Suprapubic skin (tissue), 4 donors: ENCODE measurements at places on chromosomes 5 and 9.
A peak's percentile ranks its signal among the peaks of the same experiment; 100 is the strongest.

GRCh38 chr5:113202746-113203716, 226.4 kb downstream of the DCP2 start:
- no peaks in the 10 kb centered on the region for H3K36me3 ChIP-seq
- H3K4me3 ChIP-seq = peak overlapping the region; percentile 1
- DNase-seq = peak; percentile 80
- no peaks in the 10 kb centered on the region for H3K27me3 ChIP-seq
- H3K27ac ChIP-seq = peak overlapping the region; percentile 7
- peaks cover 72% of the 10 kb centered on the region for H3K4me1 ChIP-seq

GRCh38 chr5:139799359-139799758, 3.8 kb downstream of the PSD2 start:
- DNase-seq = no peak
- no peak overlapping the region for H3K27ac ChIP-seq
- H3K4me3 ChIP-seq = no peak overlapping the region
- no peaks in the 10 kb centered on the region for H3K36me3 ChIP-seq

- no peak for DNase-seq
- H3K4me3 ChIP-seq = no peak overlapping the region
- peaks cover 49% of the 10 kb centered on the region for H3K4me1 ChIP-seq
These were observed 106.2 kb downstream of the LHFPL2 start for GRCh38 chr5:78542321-78542840.

- H3K36me3 ChIP-seq = no peaks in the 10 kb centered on the region
- H3K27ac ChIP-seq = no peak overlapping the region
- peak overlapping the region; percentile 50 for H3K4me3 ChIP-seq
These were observed 880.9 kb upstream of the SEMA6A start for GRCh38 chr5:117455236-117456233.

DNA sequence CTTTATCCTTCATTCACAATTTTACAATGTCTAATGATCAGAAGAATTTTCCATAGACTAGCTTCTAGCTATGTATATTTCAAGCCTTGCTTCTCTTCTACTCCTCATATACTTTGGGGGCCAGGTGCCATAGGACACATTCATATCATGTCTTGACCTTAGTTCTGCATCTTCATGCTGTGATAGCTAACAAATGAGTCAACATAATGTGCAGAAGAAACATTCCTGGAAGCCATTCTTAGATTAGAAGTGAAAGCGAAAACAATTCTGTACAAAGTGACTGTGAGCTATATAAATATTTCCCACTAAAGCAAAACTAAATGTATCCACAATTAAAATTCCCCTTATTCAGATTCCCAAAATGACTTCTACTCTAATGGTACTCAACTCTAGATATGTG, 320.2 kb upstream of the NREP start:
- H3K4me3 ChIP-seq = no peak overlapping the region
- no peaks in the 10 kb centered on the region for H3K27me3 ChIP-seq
- no peak overlapping the region for H3K27ac ChIP-seq
- H3K4me1 ChIP-seq = no peaks in the 10 kb centered on the region
- DNase-seq = no peak

GRCh38 chr5:123124859-123125595, 36.0 kb downstream of the PRDM6 start:
- no peak overlapping the region for H3K4me3 ChIP-seq
- peaks cover 13% of the 10 kb centered on the region for H3K4me1 ChIP-seq
- H3K27me3 ChIP-seq = no peaks in the 10 kb centered on the region
- H3K27ac ChIP-seq = no peak overlapping the region

GRCh38 chr5:180990086-180990881, 1.6 kb downstream of the BTNL3 start:
- H3K4me3 ChIP-seq = no peak overlapping the region
- H3K27ac ChIP-seq = no peak overlapping the region
- H3K4me1 ChIP-seq = no peaks in the 10 kb centered on the region
- DNase-seq = no peak

- H3K4me3 ChIP-seq = no peak overlapping the region
- DNase-seq = no peak
- no peaks in the 10 kb centered on the region for H3K36me3 ChIP-seq
- H3K27me3 ChIP-seq = no peaks in the 10 kb centered on the region
These were observed 18.8 kb downstream of the HAPLN1 start for GRCh38 chr5:83701886-83702285.

- DNase-seq = no peak
- H3K27me3 ChIP-seq = no peaks in the 10 kb centered on the region
- H3K4me1 ChIP-seq = peaks cover 8% of the 10 kb centered on the region
- H3K27ac ChIP-seq = no peak overlapping the region
- H3K36me3 ChIP-seq = no peaks in the 10 kb centered on the region
These were observed 132.6 kb downstream of the PDZD2 start for GRCh38 chr5:31771500-31771899.

DNA sequence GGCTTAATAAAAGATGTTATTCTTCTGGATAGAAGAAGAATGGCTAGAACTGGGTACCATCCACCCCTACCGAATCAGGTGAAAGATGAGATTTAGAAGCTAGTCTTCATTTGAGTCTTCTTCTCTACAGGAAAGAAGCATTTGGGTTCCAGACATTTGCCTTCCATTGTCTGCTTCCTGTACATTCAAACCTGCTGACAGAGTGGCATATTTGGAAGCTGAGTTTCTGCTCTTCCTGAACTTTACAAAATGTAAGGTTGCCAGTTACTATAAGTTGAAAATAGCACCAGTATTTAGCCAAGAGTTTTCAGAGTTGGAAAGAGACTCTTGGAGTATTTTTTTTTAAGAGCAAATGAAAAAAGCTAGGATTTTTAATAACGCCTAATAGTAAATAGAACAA, 525.4 kb upstream of the TLE4 start:
- no peak overlapping the region for H3K27ac ChIP-seq
- no peaks in the 10 kb centered on the region for H3K4me1 ChIP-seq
- H3K4me3 ChIP-seq = no peak overlapping the region
- no peak for DNase-seq

GRCh38 chr5:63811286-63811685, 151.0 kb downstream of the HTR1A start:
- no peak overlapping the region for H3K27ac ChIP-seq
- no peak overlapping the region for H3K4me3 ChIP-seq
- no peaks in the 10 kb centered on the region for H3K4me1 ChIP-seq
- H3K36me3 ChIP-seq = no peaks in the 10 kb centered on the region
- no peak for DNase-seq

DNA sequence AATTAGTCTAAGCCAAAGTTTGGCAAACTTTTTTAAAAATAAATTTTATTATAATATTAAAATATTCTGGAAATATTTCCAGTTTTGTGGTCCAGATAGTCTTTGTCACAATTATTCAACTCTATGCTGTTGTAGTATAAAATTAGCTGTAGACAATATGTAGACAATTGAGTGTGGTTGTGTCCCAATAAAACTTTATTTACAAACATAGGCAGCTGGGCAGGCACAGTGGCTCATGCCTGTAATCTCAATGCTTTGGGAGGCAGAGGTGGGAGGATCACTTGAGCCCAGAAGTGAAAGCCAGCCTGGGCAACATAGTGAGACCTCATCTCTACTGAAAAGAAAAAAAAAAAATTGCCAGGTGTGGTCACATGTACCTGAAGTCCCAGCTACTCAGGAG, 150.5 kb upstream of the EPB41L4A start:
- H3K27me3 ChIP-seq = no peaks in the 10 kb centered on the region
- no peak overlapping the region for H3K27ac ChIP-seq
- DNase-seq = no peak
- no peak overlapping the region for H3K4me3 ChIP-seq
- no peaks in the 10 kb centered on the region for H3K36me3 ChIP-seq
- no peaks in the 10 kb centered on the region for H3K4me1 ChIP-seq

GRCh38 chr5:57693488-57694305, 211.1 kb upstream of the ACTBL2 start:
- no peak for DNase-seq
- H3K4me3 ChIP-seq = no peak overlapping the region
- peaks cover 51% of the 10 kb centered on the region for H3K4me1 ChIP-seq
- H3K27me3 ChIP-seq = no peaks in the 10 kb centered on the region

DNA sequence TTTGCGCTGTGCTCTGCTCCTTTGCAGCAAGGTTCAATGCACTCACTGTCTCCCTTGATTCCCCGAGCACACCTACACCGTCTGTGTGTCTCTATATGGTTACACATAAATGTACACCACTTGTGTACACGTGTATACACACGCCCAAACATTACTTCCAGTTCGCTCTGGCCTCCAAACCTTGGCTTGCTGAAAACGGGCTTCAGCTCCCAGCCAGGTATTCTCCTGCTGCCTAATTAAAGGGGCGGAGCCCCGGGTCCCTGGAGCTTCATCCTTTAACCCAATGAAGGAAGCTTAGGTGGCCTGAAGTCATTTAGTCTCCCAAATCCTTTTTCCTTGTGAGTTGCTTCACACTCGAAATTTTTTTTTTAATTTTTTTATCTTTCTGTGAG, 4.6 kb downstream of the ISL1 start:
- H3K4me1 ChIP-seq = peaks cover 41% of the 10 kb centered on the region
- H3K27me3 ChIP-seq = peaks cover 96% of the 10 kb centered on the region
- H3K27ac ChIP-seq = no peak overlapping the region
- H3K4me3 ChIP-seq = peak overlapping the region; percentile 20
- no peak for DNase-seq
- no peaks in the 10 kb centered on the region for H3K36me3 ChIP-seq

GRCh38 chr9:101591787-101592446, 2.9 kb downstream of the PPP3R2 start:
- no peak for DNase-seq
- H3K36me3 ChIP-seq = no peaks in the 10 kb centered on the region
- no peak overlapping the region for H3K4me3 ChIP-seq
- H3K27me3 ChIP-seq = no peaks in the 10 kb centered on the region
- H3K4me1 ChIP-seq = no peaks in the 10 kb centered on the region

DNA sequence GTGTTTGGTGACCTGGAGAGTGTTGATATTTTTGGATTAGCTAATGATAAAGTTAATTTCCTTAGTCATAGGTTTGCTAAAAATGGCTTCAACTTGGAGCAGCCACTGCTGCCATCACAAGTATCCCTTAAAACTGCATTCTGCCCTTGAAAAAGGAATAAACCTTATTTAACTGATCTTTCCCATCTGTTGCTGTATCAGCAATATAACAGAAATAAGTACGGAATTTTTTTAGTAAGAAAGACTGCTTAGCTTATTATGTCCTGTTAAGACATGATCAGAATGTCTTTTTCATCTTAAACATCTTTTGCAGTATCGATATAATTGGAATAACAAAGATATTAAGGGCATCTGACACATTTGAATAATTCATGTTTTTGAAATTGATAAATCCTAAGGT, 75.7 kb downstream of the LNPEP start:
- no peak overlapping the region for H3K27ac ChIP-seq
- no peaks in the 10 kb centered on the region for H3K4me1 ChIP-seq
- DNase-seq = no peak
- H3K4me3 ChIP-seq = no peak overlapping the region
- no peaks in the 10 kb centered on the region for H3K27me3 ChIP-seq

GRCh38 chr5:38045446-38045845, 205.6 kb upstream of the GDNF start:
- no peaks in the 10 kb centered on the region for H3K36me3 ChIP-seq
- DNase-seq = no peak
- H3K4me1 ChIP-seq = no peaks in the 10 kb centered on the region
- H3K4me3 ChIP-seq = no peak overlapping the region
- no peak overlapping the region for H3K27ac ChIP-seq
- H3K27me3 ChIP-seq = no peaks in the 10 kb centered on the region

DNA sequence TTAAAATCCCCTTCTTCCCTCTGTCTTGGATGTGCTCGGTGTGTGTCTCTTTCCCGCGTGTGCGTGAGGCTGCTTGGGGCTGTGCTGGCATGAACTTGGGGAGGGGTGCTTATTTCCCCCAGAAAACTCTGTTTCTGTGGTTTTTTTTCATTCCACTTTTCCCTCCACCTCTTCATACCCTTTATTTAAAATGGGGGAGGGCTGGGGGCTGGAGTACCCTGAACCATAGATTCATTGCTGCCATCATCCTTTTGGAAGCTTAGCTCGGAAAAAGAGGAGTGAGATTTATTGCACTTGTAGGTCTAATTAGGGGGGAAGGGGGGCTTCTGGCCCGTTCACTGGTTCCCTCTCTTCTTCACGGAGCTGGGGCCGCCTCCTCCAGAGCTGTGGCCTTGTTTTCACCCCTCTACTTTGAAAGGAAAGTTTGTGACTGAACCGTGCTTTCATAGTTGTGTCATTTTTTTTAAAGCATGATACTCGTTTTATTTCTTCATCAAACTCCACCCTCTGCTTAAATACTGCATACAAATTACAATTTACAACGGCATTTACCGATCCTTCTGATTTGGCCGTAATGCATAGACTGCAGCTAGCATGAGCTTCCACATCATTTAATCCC, 2.9 kb downstream of the NR2F1 start:
- no peaks in the 10 kb centered on the region for H3K36me3 ChIP-seq
- peaks cover 68% of the 10 kb centered on the region for H3K27me3 ChIP-seq
- DNase-seq = no peak
- H3K27ac ChIP-seq = no peak overlapping the region
- peak overlapping the region; percentile 60 for H3K4me3 ChIP-seq
- peaks cover 33% of the 10 kb centered on the region for H3K4me1 ChIP-seq

DNA sequence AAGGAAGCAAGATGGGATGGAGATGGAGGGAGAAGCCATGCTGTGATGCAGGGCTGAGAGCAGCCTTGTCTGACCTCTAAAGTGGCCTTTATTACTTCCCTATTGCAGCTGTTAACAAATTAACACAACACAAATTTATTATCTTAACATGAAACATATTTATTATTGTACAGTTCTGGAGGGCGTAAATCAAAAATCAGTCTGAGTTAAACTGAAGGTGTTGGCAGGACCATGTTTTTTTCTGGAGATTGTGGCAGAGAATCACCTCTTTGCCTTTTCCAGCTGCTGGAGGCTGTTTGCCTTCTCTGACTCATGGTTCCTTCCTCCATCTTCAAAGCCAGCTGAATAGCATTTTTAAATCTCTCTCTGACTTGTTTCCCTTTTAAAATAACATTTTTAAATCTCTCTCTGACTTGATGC, 7.2 kb upstream of the MCC start:
- no peaks in the 10 kb centered on the region for H3K4me1 ChIP-seq
- no peaks in the 10 kb centered on the region for H3K27me3 ChIP-seq
- H3K36me3 ChIP-seq = no peaks in the 10 kb centered on the region

DNA sequence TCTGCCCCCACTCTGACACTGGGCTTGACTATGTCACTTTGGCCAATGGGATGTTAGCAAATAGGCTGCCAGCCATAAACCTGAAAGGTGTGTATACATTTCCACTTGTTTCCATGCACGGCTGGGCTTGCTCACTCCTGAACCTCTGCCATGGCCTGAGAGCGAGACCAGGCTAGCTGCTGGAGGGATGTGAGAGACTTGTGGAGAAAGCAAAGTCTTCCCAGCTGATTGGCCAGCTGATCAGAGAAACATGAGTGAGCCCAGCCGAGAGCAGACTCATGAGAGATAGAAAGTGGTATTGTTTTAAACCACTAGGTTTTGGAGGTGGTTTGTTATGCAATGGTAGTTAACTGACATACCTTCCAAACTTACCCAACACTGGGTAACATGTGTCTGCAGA, 13.9 kb downstream of the FAM193B start:
- no peak overlapping the region for H3K4me3 ChIP-seq
- peak overlapping the region; percentile 62 for H3K27ac ChIP-seq
- DNase-seq = no peak
- peaks cover 28% of the 10 kb centered on the region for H3K36me3 ChIP-seq
- H3K27me3 ChIP-seq = no peaks in the 10 kb centered on the region

- H3K4me1 ChIP-seq = peaks cover 3% of the 10 kb centered on the region
- H3K27ac ChIP-seq = no peak overlapping the region
- no peak overlapping the region for H3K4me3 ChIP-seq
- no peaks in the 10 kb centered on the region for H3K27me3 ChIP-seq
- DNase-seq = no peak
- peaks cover 81% of the 10 kb centered on the region for H3K36me3 ChIP-seq
These were observed 32.8 kb downstream of the ARPC5L start for GRCh38 chr9:124894741-124895170.

- peaks cover 15% of the 10 kb centered on the region for H3K4me1 ChIP-seq
- no peak for DNase-seq
- H3K27ac ChIP-seq = no peak within 1 kb of the TSS
- peak within 1 kb of the TSS; percentile 53 for H3K4me3 ChIP-seq
These were observed at the start of gene PCDHAC2 for GRCh38 chr5:140966293-140967225. PCDHAC2 (plus strand) TSS chr5:140966476; CDS start chr5:140966767, 291 bp downstream.
